Caco-2 (cell line): ENCODE measurements at places on chromosomes 3 and 15.

DNA sequence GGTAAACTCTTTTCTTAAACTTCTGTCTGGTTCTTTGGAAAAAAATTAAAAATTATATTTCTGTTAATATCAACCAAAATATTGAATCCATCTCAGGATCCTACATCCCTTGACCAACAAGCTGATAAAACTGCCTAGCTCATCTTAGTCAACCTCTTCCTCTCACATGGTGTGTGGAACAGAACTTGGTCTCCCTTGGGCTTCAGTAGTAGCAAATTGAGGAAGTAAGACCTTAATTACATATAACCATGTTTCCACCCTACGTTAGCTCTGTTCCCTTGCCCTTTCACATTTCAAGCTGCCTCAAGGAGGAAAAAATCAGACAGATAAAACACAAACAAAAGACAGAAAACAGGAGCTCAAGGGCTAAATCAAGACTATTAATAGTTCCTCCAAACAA lies 116.4 kb downstream of the GREM1 start:
- DNase-seq = no peak

- no peak for DNase-seq
Observed at GRCh38 chr15:40280260-40281056, 2.4 kb downstream of the ANKRD63 start.

- DNase-seq = no peak
Observed at GRCh38 chr3:191262650-191263049, 63.6 kb downstream of the OSTN start.

- DNase-seq = no peak
Observed at GRCh38 chr3:184693011-184693975, 18.6 kb downstream of the MAGEF1 start.

DNA sequence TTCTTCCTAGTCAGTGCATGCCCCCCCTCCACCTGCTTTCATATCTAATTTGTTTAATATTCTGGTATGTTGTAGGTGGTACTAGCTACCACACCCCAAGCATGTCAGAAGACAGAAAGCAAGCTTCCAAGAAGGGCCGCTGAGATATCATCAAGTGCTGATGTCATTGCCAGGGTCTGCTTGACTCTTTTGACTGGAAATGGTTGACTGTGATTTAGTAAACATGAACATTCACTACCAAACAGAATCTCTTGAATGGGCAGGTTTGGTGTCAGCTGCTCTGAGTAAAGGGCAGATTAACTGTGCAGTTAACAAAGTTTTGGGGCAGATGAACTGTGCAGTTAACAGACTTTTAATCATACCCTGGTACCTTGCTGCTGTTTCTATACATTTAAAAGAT lies 244.2 kb upstream of the SATB1 start:
- DNase-seq = no peak

DNA sequence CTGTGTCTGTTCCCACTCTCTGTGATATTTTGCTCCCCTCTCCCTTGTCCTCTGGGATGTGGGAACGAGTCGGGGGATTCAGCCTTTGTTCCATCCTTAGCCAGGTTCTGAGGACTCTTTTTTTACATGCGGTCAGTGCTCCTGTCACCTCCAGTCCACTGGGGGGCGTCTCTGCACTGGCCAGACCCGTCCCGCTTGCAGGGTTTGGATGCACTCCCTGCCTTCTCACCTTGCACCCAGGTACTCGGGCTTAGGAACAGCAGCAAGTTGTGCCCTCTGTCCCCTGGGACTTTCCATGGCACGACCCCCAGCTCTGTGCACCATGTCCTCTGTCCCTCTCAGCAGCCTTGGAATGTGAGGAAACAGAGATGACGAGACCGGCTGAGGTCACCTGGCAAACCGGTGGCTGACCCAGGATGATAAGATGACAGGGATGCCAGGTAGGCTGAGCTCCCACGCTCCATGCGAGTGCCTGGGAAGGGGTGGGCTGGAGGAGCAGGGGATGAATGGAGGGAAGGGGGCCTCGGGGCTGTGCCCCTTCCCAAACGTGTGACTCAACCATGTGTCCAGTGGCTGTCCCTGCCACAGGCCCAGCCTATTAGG lies 27.3 kb upstream of the FGD5 start:
- peak; percentile 69 for DNase-seq

DNA sequence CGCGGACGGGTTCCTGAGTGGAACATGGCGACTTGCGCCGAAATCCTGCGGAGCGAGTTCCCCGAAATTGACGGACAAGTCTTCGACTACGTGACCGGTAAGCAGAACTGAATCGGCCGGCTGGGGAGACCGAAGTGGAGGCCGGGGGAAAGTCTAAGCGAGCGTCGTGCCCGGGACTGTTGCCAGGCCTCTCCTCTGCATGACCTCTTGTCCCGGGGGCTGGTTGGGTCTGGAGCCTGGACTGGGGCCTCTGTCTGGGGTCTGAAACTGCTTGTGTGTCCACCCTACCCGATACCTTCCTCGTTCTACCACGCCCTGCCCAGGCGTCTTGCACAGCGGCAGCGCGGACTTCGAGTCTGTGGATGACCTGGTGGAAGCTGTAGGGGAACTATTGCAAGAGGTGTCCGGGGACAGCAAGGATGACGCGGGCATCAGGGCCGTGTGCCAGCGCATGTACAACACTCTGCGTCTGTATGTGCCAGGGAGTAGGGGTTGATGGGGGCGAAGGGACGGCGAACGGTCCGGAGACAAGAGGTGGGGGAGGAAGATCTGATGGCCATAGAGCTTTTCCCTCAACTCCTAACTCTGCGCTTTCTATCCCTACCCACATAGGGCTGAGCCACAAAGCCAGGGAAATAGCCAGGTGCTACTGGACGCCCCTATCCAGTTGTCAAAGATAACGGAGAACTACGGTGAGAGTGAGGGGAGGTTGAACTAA lies at the start of gene ABCF3:
TSS of gene ABCF3 (plus strand) at position 16 of the 718 bp plus-strand sequence. CDS start at position 25, 9 bp downstream.
- no peak for DNase-seq

DNA sequence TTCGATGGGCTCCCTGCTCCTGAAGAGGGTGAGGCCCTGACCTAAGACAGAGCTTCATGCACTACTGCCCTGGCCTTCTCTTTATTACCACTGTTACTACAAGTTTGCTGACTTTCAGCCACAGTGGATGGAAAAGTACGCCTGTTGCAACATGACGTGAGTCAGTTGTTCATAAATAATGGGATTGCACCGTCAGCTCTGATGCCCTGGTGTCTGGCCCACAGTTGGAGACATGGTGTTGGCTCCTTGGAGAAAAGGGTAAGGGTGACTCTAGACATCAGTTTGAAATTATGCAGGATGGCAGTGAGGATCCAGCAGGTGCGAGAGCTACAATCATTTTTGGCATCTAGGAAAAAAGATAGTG lies 5.5 kb downstream of the PAQR5 start:
- no peak for DNase-seq

DNA sequence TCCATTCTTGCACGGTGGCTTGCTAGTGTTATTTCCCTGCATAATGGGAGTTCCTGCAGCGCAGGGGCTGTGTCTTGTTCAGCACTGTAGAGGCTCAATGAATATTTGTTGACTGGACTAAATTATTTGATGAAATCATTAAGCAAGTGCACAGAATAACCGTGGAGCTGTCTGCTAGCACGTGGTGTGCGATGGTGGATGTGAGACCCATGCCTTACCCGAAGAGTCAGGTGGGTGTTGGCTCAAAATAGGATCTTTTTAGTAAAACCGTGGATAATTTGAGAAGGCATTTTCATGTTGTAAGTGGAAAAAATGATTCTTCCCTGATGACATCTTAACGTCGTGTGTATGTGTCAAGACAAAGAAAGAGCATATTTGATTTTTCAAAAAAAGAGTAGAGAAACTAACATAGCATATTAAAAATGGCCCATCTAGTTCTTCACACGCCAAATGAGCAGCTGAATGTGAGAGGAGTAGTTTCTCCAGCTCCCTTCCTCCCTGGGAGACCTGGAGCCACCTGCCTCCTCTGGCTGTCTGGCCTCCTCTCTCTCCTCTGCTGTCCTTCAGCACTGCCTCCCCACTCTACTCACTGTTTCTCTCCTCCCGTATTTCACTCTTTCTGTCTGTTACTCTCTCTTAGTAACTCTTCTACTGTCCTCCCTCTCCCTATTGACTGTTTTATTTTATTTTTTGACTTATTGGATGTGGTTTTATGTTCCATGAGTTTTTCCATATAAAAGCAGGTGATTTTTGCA lies 6.3 kb downstream of the FAM81A start:
- no peak for DNase-seq

GRCh38 chr3:47517937-47518336 lies 4.4 kb upstream of the ELP6 start:
- DNase-seq = no peak

DNA sequence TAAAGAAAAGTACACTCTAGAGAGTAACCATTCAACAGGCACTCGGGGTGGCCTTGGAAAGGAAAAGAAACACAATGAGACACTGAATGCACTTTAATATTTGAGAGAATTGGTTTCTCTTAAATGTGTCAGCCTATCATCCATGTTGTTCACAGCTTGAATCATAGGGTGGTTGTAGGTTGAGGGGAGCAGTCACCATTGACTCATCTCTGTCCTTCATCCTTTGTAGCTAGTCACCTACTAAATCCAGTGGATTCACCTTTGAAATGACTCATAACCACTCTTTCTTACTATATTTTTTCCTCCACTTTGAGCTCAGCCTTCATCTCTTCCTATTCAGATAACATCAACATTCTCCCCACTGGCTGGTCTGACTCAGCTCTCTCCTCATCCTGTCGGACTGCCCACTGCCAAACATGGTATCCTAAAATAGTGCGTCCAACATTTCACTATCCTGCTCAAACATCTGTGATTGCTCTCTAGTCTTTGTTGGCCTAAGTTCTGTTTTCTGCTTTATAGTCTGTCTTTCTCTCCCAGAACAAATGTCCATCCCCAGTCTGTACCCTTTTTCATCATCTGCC lies 182.7 kb upstream of the GADL1 start:
- no peak for DNase-seq

GRCh38 chr15:100099976-100100375 lies 241.8 kb downstream of the ADAMTS17 start:
- no peak for DNase-seq

- no peak for DNase-seq
Observed at GRCh38 chr3:123732447-123732846, 147.6 kb upstream of the HACD2 start.

DNA sequence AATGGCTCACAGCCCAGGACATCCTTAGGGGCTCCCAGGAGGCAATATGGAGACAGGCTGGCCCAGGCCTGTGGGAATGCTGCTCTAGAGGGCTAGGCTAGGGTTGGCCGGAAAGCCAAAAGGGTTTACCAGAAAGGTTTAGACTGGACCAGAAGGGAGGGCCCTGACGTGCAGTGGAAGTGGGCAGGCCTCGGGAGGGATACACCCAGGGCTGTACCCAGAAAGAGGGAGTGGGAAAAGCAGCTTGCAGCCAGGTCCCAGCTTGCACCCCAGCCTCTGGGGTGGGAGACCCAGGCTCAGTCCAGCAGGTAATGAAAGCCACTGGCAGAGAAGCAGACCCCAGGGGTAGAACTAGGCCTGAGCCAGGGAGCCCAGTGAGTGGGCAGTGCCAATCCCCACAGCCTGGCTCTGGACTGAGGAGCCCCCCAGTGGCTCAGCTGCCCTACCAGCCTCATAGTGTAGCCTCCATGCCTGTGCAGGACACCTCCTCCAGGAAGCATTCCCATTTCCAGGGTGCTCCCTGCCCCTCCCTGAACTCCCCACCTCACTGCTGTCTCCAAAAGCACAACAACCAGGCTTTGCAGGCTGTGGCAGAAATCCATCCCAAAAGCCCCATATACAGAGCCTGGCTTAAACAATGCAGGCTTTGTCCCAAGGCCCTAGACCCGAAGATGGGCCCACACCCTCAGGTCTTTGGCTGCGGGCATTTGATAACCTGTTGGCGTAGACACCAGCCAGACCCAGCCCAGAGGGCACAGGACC lies 3.5 kb downstream of the GORASP1 start:
- DNase-seq = no peak

DNA sequence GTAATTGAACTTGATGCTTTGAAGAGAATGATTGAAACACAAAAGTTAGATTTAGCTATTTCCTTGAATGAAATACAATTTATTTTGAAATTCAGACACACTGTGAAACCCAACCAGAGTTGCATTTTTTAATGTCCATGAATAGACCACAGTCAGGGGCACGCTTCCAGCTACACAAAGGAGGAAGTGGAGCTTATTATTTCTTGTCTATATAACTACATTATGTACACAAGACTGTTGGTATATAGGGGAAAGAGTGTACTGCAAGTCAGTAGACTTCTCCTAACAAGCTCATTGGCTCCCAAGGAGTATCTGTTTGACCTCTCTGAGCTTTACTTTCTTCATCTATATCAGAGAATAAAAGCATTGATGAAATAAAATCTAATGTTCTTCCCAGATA lies 326.2 kb downstream of the RYR3 start:
- DNase-seq = no peak

- DNase-seq = no peak
Observed at GRCh38 chr3:71461749-71462483, 121.6 kb downstream of the FOXP1 start.

DNA sequence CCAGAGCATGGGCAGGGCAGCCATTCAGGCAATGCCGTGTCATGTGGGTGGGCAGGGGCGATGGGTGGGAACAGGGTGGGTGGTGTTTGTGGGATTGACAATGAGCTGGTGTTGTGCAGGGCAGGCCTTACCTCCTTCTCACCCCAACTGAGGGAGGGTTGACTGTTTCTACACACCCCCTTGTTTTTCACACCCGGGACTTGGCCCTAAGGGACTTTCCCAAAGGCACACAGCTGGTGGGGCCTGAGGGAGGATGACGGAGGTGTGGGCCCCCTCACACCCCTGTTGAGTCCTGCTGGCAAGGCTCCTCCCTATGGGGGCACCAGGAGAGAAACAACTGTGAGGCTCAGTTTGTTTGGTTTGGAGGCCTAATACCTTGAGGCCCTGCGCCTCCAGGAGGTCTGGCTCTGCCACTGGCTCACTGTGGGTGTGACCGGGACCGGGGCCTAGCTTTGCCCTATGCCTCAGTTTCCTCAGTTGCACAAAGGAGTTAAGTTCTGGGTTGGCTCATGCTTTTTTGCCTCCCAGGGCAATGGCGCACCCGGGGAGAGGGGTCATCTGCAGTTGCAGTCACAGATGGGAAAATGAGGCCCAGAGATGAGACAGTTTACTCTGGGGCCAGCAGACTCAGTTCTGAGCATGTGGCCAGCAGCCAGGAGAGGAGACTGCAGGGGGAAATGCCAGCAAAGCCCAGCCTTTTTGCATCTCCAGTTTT lies 5.1 kb upstream of the DNAH1 start:
- no peak for DNase-seq

GRCh38 chr15:65069179-65069578 lies 1.4 kb upstream of the RASL12 start:
- DNase-seq = no peak

GRCh38 chr3:38662544-38662943 lies 13.1 kb upstream of the SCN5A start:
- peak; percentile 45 for DNase-seq

- DNase-seq = no peak
Observed at GRCh38 chr3:43212914-43213611, 73.3 kb upstream of the SNRK start.

DNA sequence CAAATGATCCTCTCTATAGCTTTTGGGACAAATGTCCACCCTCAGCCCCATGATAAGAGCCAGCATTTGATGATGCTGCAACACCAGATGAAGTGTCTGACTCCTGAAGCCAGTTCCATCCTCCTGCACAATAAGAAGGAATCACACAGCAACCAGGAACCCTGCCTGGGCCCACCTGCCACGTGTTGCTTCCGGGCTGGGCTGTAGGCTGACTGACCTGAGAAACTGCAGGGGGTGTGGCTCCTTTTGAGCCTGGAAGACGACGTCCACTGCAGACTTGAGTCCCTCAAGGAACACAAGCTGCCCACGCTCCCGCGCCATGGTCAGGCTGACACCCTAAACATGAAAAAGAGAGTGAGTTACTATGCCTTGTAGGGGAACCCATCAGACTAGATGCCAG lies 9.4 kb downstream of the ELP6 start:
- no peak for DNase-seq
